Mesenchymal stem cell (in vitro differentiated cells and primary cell): ENCODE measurements at places on chromosomes 7 and 10.

- no peak for DNase-seq
- no peak overlapping the region for H3K4me3 ChIP-seq
- no peak overlapping the region for H3K27ac ChIP-seq
- peaks cover 35% of the 10 kb centered on the region for H3K27me3 ChIP-seq
Observed at GRCh38 chr7:101531726-101532357, 97.3 kb downstream of the MYL10 start.

GRCh38 chr7:69898189-69898588 lies 299.9 kb downstream of the AUTS2 start:
- H3K4me1 ChIP-seq = peaks cover 2% of the 10 kb centered on the region
- no peak overlapping the region for H3K4me3 ChIP-seq
- peaks cover 10% of the 10 kb centered on the region for H3K36me3 ChIP-seq
- no peaks in the 10 kb centered on the region for H3K27me3 ChIP-seq

GRCh38 chr10:110260746-110261477 lies 43.8 kb downstream of the SMNDC1 start:
- H3K27ac ChIP-seq = no peak overlapping the region
- H3K4me1 ChIP-seq = no peaks in the 10 kb centered on the region

GRCh38 chr10:76119515-76119914 lies 688.1 kb downstream of the LRMDA start:
- no peak for DNase-seq
- H3K27ac ChIP-seq = no peak overlapping the region
- no peak overlapping the region for H3K4me3 ChIP-seq

DNA sequence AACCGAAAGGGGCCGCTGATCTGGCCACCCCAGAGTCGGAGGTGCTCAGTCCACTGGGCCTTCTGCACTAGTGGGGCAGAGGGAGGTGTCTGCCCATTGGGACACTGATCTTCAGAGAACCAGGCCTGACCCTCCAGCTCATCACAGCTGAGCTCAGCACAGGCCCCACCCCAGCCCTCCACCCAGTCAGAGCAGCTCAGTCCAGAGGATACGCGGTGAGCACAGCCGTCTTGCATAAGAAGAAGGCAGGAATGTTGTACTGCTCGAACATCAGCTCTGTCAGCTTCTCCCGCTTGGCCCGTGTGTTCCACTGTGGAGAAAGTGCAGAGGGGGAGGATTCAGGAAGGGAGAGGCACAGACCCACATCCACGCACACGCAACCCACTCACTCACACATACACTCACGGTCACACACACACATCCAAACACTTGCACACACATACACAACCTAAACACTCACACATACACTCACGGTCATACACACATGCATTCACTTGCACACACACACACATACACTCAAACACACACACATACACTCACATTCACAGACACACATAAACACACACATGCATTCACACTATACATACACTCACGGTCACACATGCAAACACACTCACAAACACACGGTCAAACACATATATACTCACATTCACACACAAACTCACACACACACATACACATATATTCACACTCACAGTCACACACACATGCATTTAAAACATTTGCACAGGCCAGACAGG lies 6.3 kb downstream of the ACTL6B start:
- no peaks in the 10 kb centered on the region for H3K4me1 ChIP-seq
- H3K36me3 ChIP-seq = no peaks in the 10 kb centered on the region
- no peak overlapping the region for H3K4me3 ChIP-seq
- DNase-seq = no peak

GRCh38 chr7:151429560-151430331 lies 10.2 kb downstream of the CRYGN start:
- peaks cover 12% of the 10 kb centered on the region for H3K27me3 ChIP-seq
- peaks cover 40% of the 10 kb centered on the region for H3K4me1 ChIP-seq
- H3K27ac ChIP-seq = no peak overlapping the region
- no peak overlapping the region for H3K4me3 ChIP-seq
- no peak for DNase-seq
- no peaks in the 10 kb centered on the region for H3K36me3 ChIP-seq

- no peaks in the 10 kb centered on the region for H3K27me3 ChIP-seq
- peaks cover 57% of the 10 kb centered on the region for H3K36me3 ChIP-seq
- no peak overlapping the region for H3K27ac ChIP-seq
- DNase-seq = no peak
- no peaks in the 10 kb centered on the region for H3K4me1 ChIP-seq
Observed at GRCh38 chr7:138542183-138542582, 82.1 kb downstream of the TRIM24 start.

- no peaks in the 10 kb centered on the region for H3K27me3 ChIP-seq
- no peak for DNase-seq
- no peaks in the 10 kb centered on the region for H3K4me1 ChIP-seq
- H3K27ac ChIP-seq = no peak overlapping the region
- H3K4me3 ChIP-seq = no peak overlapping the region
- H3K36me3 ChIP-seq = no peaks in the 10 kb centered on the region
Observed at GRCh38 chr10:26994743-26995142, 105.6 kb downstream of the ANKRD26 start.

DNA sequence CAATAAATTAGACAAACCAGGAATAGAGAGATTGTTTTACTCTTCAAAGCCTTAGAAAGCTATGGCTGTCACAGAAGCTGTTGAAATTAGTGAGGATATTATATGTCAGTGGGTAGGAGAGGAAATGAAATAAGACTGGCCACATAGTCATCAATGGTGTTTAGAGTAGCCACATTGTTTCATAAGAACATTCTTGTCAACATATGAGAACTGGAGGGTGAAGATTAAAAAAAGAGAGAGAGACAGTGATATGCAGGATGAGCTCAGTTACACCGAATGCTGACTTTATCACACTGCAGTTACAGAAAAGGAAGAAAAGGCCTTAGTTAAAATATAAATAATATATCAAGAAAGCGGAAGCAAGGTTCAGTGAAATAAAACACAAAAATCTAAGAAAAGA lies 412.0 kb downstream of the CNTNAP2 start:
- H3K36me3 ChIP-seq = no peaks in the 10 kb centered on the region
- no peak overlapping the region for H3K27ac ChIP-seq
- no peaks in the 10 kb centered on the region for H3K4me1 ChIP-seq
- no peak for DNase-seq
- no peaks in the 10 kb centered on the region for H3K27me3 ChIP-seq
- no peak overlapping the region for H3K4me3 ChIP-seq

GRCh38 chr7:42714356-42714755 lies 197.5 kb downstream of the C7orf25 start:
- H3K36me3 ChIP-seq = no peaks in the 10 kb centered on the region
- no peaks in the 10 kb centered on the region for H3K27me3 ChIP-seq
- no peak overlapping the region for H3K4me3 ChIP-seq
- no peak for DNase-seq
- H3K27ac ChIP-seq = no peak overlapping the region

GRCh38 chr7:21762469-21762868 lies 183.2 kb downstream of the CDCA7L start:
- no peaks in the 10 kb centered on the region for H3K36me3 ChIP-seq
- no peak overlapping the region for H3K4me3 ChIP-seq
- no peaks in the 10 kb centered on the region for H3K27me3 ChIP-seq
- peaks cover 2% of the 10 kb centered on the region for H3K4me1 ChIP-seq
- no peak for DNase-seq
- H3K27ac ChIP-seq = no peak overlapping the region

- no peak overlapping the region for H3K4me3 ChIP-seq
- no peaks in the 10 kb centered on the region for H3K36me3 ChIP-seq
- DNase-seq = no peak
- H3K27me3 ChIP-seq = no peaks in the 10 kb centered on the region
Observed at GRCh38 chr7:17944720-17945119, 4.4 kb upstream of the SNX13 start.

DNA sequence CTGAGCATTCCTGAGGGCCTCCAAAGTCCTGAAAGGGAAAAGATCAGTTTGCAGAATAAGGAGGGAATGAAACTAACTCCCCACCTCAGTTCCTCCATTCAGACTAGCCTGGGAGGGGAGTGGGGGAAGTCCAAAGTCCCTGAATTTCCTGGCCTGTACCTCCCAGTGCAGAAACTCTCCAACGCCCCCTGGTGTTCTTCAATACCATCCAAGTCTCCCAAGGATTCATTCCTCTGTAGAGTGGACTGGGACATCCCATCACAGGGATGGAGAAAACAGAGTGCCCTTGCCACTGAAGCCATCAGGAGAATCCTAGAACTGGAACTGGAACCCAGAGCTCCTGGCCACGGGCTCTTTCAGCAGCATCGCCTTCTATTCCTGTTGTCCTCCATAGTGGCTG lies 1.6 kb upstream of the COL13A1 start:
- no peaks in the 10 kb centered on the region for H3K36me3 ChIP-seq
- DNase-seq = peak; percentile 81
- peaks cover 17% of the 10 kb centered on the region for H3K27me3 ChIP-seq
- H3K4me3 ChIP-seq = no peak overlapping the region

GRCh38 chr10:30434273-30435072 lies 489 bp downstream of the MAP3K8 start:
- peak overlapping the region; percentile 83 for H3K4me3 ChIP-seq
- H3K36me3 ChIP-seq = peaks cover 18% of the 10 kb centered on the region
- peak; percentile 95 for DNase-seq
- H3K27ac ChIP-seq = peak overlapping the region; percentile 65
- no peaks in the 10 kb centered on the region for H3K27me3 ChIP-seq
- H3K4me1 ChIP-seq = peaks cover 11% of the 10 kb centered on the region

GRCh38 chr10:27558612-27559020 lies 54.5 kb downstream of the RAB18 start:
- H3K4me3 ChIP-seq = no peak overlapping the region
- H3K36me3 ChIP-seq = no peaks in the 10 kb centered on the region
- no peaks in the 10 kb centered on the region for H3K4me1 ChIP-seq

DNA sequence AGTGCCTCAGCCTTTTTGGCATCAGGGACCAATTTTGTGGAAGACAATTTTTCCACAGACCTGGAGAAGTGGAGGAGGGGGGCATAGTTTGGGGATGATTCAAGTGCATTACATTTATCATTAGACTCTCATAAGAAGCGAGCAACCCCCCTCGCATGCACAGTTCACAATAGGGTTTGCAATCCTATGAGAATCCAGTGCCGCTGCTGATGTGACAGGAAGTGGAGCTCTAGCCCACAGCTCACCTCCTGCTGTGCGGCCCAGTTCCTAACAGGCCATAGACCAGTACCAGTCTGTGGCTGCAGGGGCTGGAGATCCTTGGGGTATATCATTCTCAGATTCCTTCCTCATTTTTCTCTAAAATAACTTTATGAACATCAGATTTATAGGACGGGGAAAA lies 50.8 kb downstream of the ATAD1 start:
- peaks cover 57% of the 10 kb centered on the region for H3K36me3 ChIP-seq
- H3K4me3 ChIP-seq = no peak overlapping the region
- H3K27me3 ChIP-seq = no peaks in the 10 kb centered on the region
- no peak for DNase-seq
- peaks cover 10% of the 10 kb centered on the region for H3K4me1 ChIP-seq
- H3K27ac ChIP-seq = peak overlapping the region; percentile 51

DNA sequence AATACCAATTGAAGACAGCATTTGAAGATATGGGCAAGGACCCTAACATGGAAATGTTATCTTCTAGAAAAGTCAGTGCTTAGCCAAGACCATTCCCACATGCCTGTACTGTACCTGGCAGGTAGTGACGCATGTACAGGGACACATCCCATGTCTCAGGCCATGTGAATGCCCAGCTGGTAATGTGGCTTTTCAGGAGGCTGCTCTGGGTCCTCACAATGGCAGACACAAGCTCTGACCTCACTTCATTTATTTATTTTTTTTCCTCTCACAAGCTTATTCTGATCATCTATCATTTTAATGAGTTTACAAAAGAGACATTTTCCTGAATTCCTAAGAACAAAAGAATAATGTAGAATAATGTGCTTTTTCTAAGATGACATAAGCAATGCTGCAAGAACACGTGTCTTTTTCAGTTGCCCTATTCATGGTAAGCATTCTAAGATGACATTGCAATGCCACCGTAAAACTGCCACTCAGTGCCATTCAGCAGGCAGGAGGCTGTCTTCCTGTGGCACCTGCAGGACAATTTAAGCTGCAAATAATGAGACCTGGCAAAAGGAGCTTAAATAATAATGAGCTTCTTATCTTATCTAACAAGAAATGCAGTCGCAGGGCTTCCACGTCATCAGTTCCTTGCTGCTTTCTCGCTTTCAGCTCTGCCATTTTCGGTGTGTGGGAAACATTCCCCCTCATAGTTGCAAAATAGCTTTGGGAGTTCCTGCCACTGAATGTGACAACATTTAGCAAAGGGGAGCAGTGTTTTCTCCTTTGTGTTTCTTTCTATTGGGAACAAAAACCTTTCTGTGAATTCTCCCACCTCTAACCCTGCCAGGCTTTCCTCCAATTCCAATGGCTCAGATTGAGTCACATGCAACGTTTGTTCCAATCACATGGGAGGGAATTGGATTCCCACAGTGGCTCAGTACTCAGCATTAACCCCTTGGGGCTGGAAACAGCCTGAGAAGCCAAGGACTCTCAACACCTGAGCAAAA lies 113.0 kb downstream of the SEC23IP start:
- no peak for DNase-seq
- H3K4me3 ChIP-seq = no peak overlapping the region
- no peaks in the 10 kb centered on the region for H3K36me3 ChIP-seq
- H3K27me3 ChIP-seq = no peaks in the 10 kb centered on the region
- H3K27ac ChIP-seq = no peak overlapping the region

- no peak overlapping the region for H3K4me3 ChIP-seq
- H3K4me1 ChIP-seq = no peaks in the 10 kb centered on the region
- no peak for DNase-seq
- no peaks in the 10 kb centered on the region for H3K36me3 ChIP-seq
- H3K27me3 ChIP-seq = no peaks in the 10 kb centered on the region
- H3K27ac ChIP-seq = no peak overlapping the region
Observed at GRCh38 chr7:16770657-16771329, 17.2 kb downstream of the TSPAN13 start.

- no peak for DNase-seq
- H3K4me1 ChIP-seq = no peaks in the 10 kb centered on the region
- no peaks in the 10 kb centered on the region for H3K36me3 ChIP-seq
- no peak overlapping the region for H3K4me3 ChIP-seq
- H3K27ac ChIP-seq = no peak overlapping the region
Observed at GRCh38 chr10:111187096-111187495, 110.3 kb downstream of the ADRA2A start.

DNA sequence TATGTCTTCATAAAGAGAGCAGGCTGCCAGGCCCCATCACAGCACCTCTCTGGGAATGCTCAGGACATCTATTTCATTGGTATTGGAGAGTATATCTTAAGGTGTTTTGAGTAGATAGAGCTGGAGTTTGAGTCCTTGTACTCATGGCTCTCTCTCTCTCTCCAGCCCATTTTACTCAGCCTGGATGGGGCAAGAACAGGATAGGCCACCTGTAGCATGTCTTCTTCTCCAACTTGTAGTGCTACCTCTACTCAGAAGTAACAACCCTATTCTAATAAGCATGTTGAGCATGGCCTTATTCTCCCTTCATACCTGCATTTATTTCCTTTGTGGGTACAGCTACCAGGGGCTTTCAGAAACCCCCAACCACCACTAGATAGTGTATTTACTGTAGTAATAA lies 21.9 kb downstream of the PRLHR start:
- peaks cover 16% of the 10 kb centered on the region for H3K27me3 ChIP-seq
- no peak overlapping the region for H3K4me3 ChIP-seq
- H3K36me3 ChIP-seq = no peaks in the 10 kb centered on the region
- no peaks in the 10 kb centered on the region for H3K4me1 ChIP-seq

GRCh38 chr7:137592232-137592896 lies 248.8 kb upstream of the PTN start:
- H3K27ac ChIP-seq = peak overlapping the region; percentile 37
- H3K4me3 ChIP-seq = no peak overlapping the region
- H3K4me1 ChIP-seq = peaks cover 5% of the 10 kb centered on the region
- DNase-seq = peak; percentile 85
- H3K36me3 ChIP-seq = no peaks in the 10 kb centered on the region
- H3K27me3 ChIP-seq = no peaks in the 10 kb centered on the region
